ENCODE measurements at places on chromosomes 16 and 17. TPM values are rescaled to one million over a fixed set of nuclear protein-coding genes. Genes with fewer than 3 reads are reported as not detected.

- H3K27me3 ChIP-seq = peaks cover 3% of the 10 kb centered on the region
- no peak overlapping the region for H3K27ac ChIP-seq
- DNase-seq = no peak
- H3K4me1 ChIP-seq = no peaks in the 10 kb centered on the region
Measured at GRCh38 chr16:19307587-19308241, 22.2 kb downstream of the CLEC19A start.

GRCh38 chr17:69704935-69705334 lies 290.4 kb downstream of the MAP2K6 start:
- no peaks in the 10 kb centered on the region for H3K36me3 ChIP-seq
- DNase-seq = no peak
- no peak overlapping the region for H3K27ac ChIP-seq
- H3K27me3 ChIP-seq = no peaks in the 10 kb centered on the region

DNA sequence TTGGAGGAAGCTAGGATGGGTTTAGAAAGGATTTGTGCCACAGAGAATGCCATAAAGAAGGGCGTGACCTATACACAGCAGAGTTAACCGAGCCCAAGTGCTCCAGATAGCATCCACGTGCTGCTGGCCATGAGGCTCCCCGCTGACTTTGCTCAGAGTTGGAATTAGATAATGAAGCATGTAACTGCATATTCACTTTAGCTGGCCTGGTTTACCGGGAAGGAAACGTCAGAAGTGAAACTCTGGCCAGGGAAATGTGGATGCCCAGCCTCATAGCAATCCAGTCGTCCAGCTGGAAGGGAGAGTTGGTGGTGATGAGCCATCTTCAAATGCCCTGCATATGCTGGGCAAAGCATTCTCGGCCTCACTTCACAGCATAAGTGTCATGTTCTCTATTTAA lies 6.1 kb downstream of the KRT35 start:
- DNase-seq = no peak
- H3K27me3 ChIP-seq = peaks cover 2% of the 10 kb centered on the region
- no peak overlapping the region for H3K27ac ChIP-seq
- H3K4me1 ChIP-seq = no peaks in the 10 kb centered on the region
- H3K4me3 ChIP-seq = no peak overlapping the region

GRCh38 chr17:15431196-15431595 lies 36.2 kb downstream of the CDRT4 start:
- H3K27me3 ChIP-seq = no peaks in the 10 kb centered on the region
- no peak for DNase-seq
- peaks cover 12% of the 10 kb centered on the region for H3K4me1 ChIP-seq
- no peak overlapping the region for H3K4me3 ChIP-seq
- peaks cover 6% of the 10 kb centered on the region for H3K36me3 ChIP-seq

DNA sequence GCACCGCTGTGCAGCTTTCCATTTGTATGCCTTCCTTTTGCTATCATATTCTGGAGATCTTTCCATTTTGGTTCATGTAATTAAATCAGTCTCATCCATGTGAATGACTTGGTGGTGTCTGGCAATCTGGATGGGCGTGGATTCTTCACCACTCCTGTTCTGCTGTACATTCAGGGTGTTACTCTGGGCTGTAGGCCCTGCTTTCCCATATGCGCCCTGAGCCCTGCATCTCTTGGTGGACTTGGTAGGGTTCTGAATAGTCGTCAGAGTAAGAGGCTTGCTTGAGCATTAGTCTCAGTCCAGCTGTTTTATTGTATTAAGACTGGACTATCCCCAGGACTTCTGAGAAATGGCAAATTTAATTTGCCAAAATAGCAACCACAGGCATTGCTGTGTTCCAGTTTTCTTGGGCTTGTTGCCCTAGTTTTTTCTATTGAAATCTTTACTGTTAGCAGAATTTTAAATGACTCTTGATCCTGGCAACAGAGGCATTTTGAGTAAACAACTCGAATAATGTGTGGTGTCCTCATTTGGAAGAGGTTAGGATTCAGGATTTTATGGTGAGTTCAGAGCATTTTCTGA lies 14.9 kb downstream of the BANP start:
- H3K27me3 ChIP-seq = no peaks in the 10 kb centered on the region
- H3K4me1 ChIP-seq = peaks cover 35% of the 10 kb centered on the region
- H3K4me3 ChIP-seq = no peak overlapping the region
- peak overlapping the region; percentile 57 for H3K27ac ChIP-seq
- H3K36me3 ChIP-seq = peaks cover 3% of the 10 kb centered on the region

DNA sequence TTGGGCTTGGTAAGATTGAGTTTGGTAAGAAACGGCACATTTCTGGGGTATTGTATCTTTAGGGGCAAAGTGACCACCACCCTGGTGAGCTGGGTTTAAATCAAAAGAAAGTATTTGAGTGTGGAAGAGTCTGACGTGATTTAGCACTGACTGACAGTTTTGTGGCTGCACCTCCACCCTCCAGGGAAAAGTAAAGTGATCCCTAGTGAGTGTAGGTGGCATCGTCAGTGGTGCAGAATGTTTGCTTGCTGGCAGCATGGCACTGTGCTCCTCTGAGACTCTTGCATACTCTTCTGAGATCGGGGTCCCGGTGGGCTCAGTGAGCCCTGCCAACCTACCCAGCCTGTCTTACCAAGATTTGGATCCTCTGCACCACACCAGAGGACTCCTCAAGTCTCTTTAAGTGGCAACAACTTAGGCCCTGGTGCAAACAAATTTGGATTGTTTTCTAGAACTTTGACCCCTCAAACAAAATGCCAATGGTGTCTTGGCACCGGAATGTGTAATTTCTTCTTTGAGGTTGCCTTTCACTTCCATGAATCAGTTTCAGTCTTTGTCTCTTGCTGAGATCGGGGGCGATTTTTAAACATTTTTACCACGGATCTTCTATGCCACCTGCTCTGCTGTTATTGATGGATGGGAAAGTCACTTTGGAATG lies 2.8 kb downstream of the PRKCB start:
- no peaks in the 10 kb centered on the region for H3K36me3 ChIP-seq
- DNase-seq = no peak
- H3K4me1 ChIP-seq = peaks cover 10% of the 10 kb centered on the region
- H3K27ac ChIP-seq = no peak overlapping the region

DNA sequence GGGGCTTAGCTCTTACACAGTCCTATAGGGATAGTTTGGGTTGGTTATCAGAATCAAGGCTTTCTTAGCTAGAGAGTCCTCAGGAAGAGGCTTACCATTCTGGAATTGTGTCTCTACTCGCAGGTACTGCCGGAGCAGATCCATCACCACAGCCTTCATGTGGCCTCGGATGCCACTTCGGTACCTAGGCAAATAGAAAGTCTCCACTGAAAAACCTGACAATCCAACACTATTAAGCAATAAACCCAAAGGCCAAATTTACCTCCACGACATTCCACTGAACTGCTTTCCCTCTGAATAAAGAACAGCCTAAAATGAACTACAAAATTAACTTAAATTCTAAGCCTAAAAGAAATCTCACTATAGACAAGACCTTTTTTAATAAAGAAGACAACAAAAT lies 135.4 kb upstream of the C17orf78 start:
- H3K27me3 ChIP-seq = no peaks in the 10 kb centered on the region
- H3K36me3 ChIP-seq = peaks cover 12% of the 10 kb centered on the region
- H3K27ac ChIP-seq = no peak overlapping the region
- DNase-seq = no peak

KRT15 gene
- not detected for total RNA-seq

KRT32 gene
- not detected for total RNA-seq

Data from chondrocyte (in vitro differentiated cells).